Activated CD4-positive, alpha-beta T cell treated with anti-CD3 and anti-CD28 coated beads, Interleukin-2, amount 10 ng/mL, durations not matched to agents 24 days and 14 days (primary cell): ENCODE measurements at places on chromosomes 3 and 15.

DNA sequence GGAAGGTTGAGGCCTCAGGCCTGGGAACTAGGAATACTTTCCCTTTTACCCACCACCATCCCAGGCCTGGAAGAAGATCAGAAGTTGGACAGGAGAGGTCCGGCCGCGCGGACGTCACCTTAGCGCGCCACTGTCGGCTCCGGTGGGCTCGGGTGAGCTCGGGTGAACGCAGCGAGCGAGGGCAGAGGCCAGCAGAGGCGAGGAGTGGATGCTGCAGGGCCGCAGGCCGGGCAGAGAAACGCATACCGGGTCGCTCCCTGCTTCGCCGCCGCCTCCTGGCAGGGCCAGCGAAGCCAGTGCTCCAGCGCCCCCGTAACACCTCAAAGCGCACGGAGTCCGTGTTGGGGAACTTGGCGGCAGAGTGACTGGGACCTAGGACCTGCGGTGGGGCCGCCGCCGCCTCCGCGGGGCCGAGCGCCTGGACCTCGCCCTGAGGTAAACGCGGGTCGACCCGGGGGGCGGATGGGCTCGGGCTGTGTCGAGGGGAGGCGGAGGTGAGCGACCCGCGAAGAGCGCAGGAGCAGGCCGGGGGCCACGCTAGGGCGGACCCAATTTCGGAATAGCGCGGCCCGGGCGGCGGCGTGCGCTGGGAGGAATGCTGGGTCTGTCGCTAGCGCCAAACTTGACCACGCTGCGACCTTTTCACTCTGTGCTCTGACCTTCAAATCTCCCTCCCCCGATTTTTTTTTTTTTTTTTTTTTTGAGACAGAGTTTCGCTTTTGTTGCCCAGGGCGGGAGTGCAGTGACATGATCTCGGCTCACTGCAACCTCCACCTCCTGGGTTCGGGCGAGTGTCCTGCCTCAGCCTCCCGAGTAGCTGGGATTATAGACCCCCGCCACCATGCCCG is 1.6 kb downstream of the CYP11A1 start:
- H3K27ac ChIP-seq: no peak overlapping the region
- peaks cover 3% of the 10 kb centered on the region for H3K4me1 ChIP-seq
- peak; percentile 63 for DNase-seq
- no peaks in the 10 kb centered on the region for H3K36me3 ChIP-seq
- H3K27me3 ChIP-seq: peaks cover 68% of the 10 kb centered on the region

DNA sequence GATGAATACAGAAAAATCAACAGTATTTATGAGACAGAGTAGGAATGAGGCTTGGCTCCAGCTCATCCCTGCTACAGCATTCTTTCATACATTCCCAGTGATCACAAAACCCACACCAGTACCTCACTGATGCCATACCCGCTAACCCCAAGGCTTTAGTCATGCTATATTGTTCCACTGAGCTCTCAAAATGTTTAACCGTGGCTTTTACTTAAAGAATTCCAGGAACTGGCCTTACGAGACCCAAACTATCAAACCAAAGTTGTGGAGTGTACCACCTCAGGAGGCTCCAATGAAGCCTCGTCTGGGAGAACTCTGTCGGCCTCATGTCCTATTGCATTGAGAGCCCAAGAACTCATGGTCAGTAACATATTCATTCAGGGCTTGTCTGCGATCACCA is 278.9 kb downstream of the ULK4 start:
- no peaks in the 10 kb centered on the region for H3K36me3 ChIP-seq
- no peaks in the 10 kb centered on the region for H3K27me3 ChIP-seq
- H3K27ac ChIP-seq: no peak overlapping the region
- H3K4me3 ChIP-seq: no peak overlapping the region
- no peak for DNase-seq
- H3K4me1 ChIP-seq: no peaks in the 10 kb centered on the region

DNA sequence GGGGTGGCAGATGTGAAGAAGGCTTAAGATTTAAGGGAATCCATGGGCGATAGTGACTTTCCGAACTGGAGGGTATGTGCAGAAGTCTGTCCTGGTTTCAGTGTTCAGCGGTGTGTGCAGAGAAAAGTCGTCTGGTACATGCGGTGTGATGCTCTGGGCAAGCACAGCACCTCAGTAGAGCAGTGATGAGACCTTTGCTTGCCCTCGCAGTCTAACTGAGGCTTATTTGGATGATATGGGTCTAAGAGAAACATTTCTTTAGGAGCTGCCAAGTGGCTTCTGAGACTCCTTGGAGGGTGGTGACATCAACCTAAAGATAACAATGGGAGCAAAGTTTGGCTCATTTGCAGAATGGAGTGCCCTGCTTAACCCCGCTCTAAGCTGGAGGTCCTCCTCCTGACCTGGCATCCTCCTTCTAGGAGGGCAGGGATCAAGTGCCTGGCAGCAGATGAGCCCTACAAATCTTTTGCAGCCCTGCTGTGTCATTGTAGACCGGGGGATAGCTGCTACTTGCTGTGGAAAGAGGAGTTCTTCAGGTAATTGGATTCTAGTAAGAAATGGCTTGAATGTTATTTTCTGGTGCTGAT is 228.1 kb upstream of the AZI2 start:
- peaks cover 54% of the 10 kb centered on the region for H3K27me3 ChIP-seq
- H3K4me3 ChIP-seq: no peak overlapping the region
- no peaks in the 10 kb centered on the region for H3K36me3 ChIP-seq
- DNase-seq: no peak
- H3K27ac ChIP-seq: no peak overlapping the region

- H3K27me3 ChIP-seq: no peaks in the 10 kb centered on the region
- no peak overlapping the region for H3K27ac ChIP-seq
- DNase-seq: no peak
- no peaks in the 10 kb centered on the region for H3K36me3 ChIP-seq
- H3K4me3 ChIP-seq: no peak overlapping the region
Measured at GRCh38 chr3:106399761-106400160, 530.9 kb upstream of the CBLB start.

GRCh38 chr15:99538261-99538660 is 27.5 kb upstream of the MEF2A start:
- H3K27ac ChIP-seq: no peak overlapping the region
- H3K36me3 ChIP-seq: no peaks in the 10 kb centered on the region
- no peak for DNase-seq
- H3K4me1 ChIP-seq: no peaks in the 10 kb centered on the region

DNA sequence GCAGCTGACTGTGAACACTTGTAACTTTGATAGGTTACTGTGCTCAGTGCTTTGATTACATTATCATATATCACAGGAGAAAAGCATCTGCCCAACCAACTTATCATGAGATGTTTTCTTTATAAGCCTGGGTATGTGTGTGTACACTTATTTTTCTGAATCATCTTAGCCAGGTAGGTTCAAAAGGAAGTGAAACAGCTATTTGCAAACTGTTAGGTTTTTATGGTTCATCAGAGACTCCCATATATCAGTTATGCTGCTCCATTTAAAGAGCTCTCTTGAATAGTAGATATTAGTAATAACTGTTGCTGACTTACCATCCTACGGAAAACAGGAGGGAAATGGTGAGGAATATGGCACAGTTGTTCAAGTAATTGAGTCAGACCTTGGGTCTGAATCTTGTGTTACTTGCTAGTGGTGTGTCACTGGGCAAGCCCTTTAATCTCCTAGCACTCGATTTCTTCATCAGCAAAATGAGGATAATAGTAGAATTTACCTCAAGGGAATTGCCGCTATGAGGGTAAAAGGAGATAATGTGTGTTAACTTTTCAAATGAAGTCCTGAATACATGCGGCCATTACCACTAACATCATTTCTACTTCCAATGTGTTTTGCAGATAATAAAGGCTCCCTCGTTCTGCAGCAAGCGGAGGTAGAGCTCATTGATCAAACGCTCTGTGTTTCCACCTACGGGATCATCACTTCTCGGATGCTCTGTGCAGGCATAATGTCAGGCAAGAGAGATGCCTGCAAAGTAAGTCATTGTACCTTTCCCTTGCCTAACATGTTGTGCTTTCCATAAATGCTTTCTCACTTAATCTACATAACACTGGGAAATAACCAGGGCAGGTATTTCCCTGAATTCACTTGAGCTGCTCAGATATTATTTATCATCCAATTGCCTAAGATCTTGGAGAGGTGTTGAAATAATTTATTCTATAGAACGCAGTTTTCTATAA is 7.8 kb upstream of the C3orf52 start:
- H3K27me3 ChIP-seq: peaks cover 2% of the 10 kb centered on the region
- DNase-seq: no peak
- peaks cover 23% of the 10 kb centered on the region for H3K4me1 ChIP-seq
- H3K4me3 ChIP-seq: no peak overlapping the region

DNA sequence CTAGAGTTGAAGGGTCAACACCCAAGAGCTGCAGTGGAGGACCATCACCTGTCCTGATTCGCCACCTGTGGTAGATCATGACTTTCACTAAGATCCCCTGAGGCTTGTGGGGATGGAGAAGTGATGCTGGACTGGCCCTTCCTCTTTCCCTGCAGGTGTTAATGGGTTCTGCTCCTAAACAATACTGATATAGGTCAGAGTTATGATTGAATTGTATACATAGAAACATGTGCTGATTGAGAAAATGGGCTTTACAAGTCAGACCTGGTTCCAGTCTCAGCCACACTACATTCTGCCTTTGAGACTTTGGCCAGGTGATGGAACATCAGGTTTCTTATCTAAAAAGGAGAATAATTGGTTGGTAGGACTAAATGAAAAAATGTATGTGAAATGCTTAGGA is 418.9 kb upstream of the TPRG1 start:
- H3K27ac ChIP-seq: peak overlapping the region; percentile 2
- peaks cover 21% of the 10 kb centered on the region for H3K4me1 ChIP-seq
- peaks cover 2% of the 10 kb centered on the region for H3K27me3 ChIP-seq
- no peak overlapping the region for H3K4me3 ChIP-seq
- no peak for DNase-seq
- H3K36me3 ChIP-seq: peaks cover 3% of the 10 kb centered on the region

DNA sequence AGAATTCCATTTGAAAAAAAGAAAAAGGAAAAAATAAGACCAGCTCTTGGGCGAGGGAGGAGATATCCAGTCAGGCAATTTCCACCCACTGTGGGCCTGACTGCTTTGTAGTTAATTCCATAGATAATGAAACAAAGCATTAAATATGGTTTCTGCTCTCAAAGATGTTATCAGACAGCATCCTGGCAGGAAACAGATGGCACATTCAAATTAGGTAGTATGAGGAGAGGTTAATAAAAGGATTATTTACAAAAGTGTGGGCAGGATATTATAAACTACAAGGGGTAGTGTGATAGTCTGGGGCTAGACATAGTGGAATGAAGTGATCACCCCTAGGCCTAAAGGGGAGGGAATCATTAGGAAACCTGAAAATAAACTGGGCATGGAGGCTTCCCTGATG is 193.2 kb downstream of the CLSTN2 start:
- H3K27ac ChIP-seq: no peak overlapping the region
- H3K4me1 ChIP-seq: no peaks in the 10 kb centered on the region
- no peaks in the 10 kb centered on the region for H3K36me3 ChIP-seq
- H3K27me3 ChIP-seq: no peaks in the 10 kb centered on the region
- no peak for DNase-seq

GRCh38 chr3:127467391-127467790 is 123.1 kb downstream of the TPRA1 start:
- H3K36me3 ChIP-seq: no peaks in the 10 kb centered on the region
- no peak for DNase-seq
- H3K4me1 ChIP-seq: peaks cover 3% of the 10 kb centered on the region
- no peaks in the 10 kb centered on the region for H3K27me3 ChIP-seq
